ENCODE measurements at places on chromosomes 7 and 10. TPM values are rescaled to one million over a fixed set of nuclear protein-coding genes. Genes with fewer than 3 reads are reported as not detected.

DNA sequence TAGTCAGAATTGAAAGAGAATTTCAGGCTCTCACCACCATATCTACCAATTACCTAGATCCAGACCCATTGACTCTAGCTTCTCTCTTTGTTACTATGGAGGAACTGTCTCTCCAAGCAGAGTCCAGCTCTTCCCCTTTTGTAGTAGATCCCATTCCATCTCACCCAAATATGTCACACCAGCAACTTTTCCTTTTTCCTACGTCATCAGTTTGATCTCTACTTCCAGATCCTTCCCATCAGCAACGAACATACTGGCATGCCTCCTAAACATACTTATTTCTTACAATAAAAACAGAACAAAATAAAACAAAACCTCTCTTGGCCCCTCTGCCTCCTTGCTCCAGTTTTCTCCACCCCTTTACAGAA lies 5.9 kb upstream of the CALU start:
- no peak for DNase-seq

DNA sequence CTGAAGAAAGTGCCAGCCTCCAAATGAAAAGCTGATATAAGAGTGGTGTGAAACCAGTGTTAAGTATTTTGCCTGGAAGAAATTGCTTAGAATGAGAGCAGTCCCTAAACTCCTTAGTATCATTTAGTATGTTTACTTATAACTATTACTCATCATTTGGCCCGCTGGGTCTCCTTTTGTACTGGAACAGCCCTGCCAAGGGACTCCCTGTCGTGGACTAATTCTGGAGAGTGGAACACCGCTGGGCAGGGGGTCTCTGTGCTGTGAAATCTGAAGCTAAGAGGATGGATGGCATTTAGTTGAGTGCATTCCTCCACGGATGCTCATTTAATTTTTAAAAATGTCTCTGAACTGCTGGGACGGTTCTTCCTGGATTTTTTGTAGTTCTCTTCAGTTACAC lies 889.9 kb upstream of the C7orf33 start:
- DNase-seq: no peak

GRCh38 chr7:84251277-84251781 lies 56.7 kb upstream of the SEMA3A start:
- DNase-seq: no peak

GRCh38 chr7:67387851-67388250 lies 391.2 kb downstream of the TYW1 start:
- DNase-seq: no peak

DNA sequence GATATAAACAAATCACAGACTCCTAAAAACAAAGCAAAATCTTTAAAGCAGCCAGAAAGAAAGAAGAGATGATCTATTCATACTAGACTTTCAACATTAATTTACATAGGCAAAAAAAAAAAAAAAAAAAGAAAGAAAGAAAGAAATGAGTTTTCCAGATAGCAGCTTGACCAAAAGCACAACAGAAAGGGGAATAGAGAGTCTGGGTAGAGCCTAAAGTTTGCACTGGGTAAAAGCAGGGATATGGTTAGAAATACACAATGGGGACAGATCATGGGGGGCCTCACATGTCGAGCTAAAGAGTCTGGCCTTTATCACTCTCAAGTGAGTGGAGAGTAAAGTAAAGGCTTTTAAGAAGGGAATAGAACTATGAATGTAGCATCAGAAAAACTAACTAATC lies 169.8 kb downstream of the SGMS1 start:
- DNase-seq: no peak

The FBXO24 gene
- total RNA-seq: 1.9 TPM

The PDE1C gene
- total RNA-seq: not detected

The PCGF5 gene
- 29.1 TPM for total RNA-seq

The SPDYE6 gene
- not detected for total RNA-seq

The OPN1SW gene
- not detected for total RNA-seq
